Bronchial epithelial cell (primary cell): ENCODE measurements at places on chromosomes 16 and 17. TPM values are rescaled to one million over a fixed set of nuclear protein-coding genes. Genes with fewer than 3 reads are reported as not detected.

GRCh38 chr17:44770166-44770925 is 11.6 kb downstream of the ADAM11 start:
- no peak for DNase-seq

Gene MLX
- total RNA-seq: 28.3 and 33.2 TPM in 2 replicates

DNA sequence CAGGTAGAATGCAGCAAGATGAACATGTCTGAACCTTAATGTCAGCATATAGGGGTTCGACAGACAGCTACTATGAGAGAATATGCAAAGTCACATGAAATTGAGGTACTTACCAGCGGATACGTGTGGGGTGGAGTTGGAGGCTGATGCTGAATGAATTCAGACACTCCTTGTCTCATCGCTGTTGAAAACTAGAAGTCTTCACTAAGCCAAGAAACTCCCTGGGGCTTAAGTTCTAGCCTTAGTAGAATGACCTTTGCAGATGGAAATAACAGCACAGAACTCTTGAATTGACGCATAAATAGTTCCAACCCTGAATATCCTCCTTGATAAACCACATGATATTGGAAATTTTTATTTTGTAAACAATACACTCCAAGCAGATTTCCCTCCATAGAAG is 32.9 kb upstream of the MYOCD start:
- no peak for DNase-seq

- peak; percentile 99 for DNase-seq
Measured at GRCh38 chr17:58402679-58403078, 14.7 kb downstream of the RNF43 start.

DNA sequence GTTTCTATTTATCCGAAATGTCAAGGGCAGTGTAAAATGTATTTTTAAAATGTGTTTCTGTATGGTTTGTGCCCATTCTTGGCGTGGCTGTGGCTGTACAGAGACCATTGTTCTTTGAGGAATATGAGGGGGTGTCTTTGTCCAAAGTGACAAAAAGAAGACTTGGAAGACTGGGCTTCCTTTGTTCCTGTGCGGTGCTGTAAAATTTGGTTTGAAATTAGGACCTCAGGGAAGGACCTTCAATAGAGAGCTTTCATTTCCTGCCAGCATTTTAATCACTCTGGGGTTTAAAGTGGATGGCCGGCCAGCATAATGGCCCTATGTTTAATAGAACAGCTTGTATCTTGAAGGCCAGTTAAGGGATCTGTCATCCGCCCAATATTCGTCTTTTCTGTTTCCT is 190.1 kb upstream of the TBX2 start:
- no peak for DNase-seq

Gene TTLL6
- total RNA-seq: not detected in 2 replicates

DNA sequence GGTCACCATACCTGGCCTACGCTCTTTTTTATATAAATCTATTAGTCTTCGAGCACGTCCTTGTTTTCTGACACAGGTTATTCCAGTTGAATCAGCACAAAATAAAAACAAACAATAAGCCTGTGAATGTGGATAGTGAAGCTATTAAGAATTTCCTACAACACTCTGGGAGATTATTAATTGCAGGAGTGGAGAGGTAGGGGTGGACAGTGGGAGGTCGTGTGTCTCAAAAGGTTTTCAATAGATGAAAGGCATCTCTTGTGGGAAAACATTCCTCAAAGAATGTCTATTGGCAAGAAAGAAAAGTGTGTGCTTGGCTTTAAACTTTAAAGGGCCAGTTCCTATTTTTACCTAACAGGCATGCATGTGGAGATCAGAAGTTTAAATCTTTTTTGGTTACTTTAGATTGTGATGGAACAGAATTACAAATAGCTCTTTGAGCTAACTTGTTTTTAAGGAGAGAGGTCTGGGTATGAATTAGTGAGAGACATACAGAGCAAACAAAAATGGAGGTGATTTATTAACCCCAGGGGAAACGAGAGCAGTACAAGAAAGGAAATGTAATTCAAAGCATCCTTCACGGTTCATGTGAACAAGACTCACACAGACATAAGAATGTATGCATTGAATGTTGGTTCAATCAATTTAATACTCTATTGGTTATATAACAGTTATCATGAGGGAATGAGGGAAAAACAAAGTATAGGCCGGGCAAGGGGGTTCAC is 9.0 kb downstream of the SMYD4 start:
- no peak for DNase-seq

Gene GNAO1
- under 0.01 TPM in 1 of 2 replicates, not detected in the other for total RNA-seq

Gene ANKS3
- 13.3 and 16.8 TPM in 2 replicates for total RNA-seq

DNA sequence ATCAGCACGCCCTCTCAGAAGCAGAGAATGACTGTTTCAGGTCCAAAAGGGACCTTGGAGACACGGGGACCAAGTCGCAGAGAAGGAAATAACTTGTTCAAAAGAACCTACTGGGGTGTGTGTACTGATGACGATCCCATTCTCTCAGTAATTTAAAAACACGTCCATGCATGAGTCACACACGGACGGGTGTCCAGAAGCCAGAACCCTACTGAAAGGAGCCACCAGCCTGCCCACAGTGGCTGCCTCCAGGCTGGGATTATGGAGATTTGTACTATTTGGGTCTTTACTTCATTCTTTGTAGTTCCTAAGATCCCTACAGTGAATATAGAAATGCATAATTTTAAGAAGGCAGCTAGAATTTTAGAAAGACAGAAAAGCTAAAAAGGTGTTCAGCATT is 27.8 kb downstream of the TMEM204 start:
- DNase-seq: no peak

Gene ANKFN1
- under 0.01 and 0.13 TPM in 2 replicates for total RNA-seq

DNA sequence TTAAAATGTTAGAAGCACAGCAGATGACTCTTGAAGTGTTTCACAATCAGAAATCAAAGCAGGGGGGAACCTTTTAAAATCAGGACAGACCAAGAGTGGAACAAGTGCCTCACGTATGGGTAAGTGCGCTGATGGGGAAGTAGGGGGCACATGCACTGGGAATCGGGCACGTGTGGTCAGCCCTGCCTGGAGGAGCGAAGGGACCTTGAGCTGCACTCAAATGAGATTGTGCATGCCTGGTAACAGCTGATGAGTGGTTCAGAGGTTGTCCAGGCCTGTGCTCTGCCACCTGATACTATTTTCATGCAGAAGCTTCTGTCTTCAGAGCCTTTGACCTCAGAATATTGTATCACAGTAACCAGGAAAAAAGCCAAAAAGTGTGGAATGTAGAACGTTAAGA is 13.7 kb upstream of the XYLT2 start:
- no peak for DNase-seq

- DNase-seq: no peak
Measured at GRCh38 chr16:16830401-16830800, 451.5 kb downstream of the NPIPA7 start.

DNA sequence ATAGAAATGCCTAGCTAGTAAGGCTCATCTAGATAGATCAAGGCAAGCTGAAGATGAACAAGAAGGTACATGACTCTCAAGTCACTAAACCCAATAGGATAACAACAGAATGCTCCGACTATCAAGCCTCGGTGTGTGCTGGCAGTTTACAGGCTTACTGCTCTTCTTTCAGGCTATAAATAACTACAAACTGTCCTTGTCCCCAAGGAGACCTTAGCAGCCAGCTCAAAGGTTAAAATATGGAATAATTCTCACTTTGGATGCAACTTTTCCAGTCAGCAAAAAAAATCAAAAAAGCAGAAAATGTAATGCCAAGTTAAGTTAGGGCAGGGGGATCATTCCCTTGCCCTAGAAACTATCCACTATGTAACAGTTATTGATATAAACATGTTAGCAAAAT is 44.6 kb downstream of the SPOP start:
- no peak for DNase-seq

DNA sequence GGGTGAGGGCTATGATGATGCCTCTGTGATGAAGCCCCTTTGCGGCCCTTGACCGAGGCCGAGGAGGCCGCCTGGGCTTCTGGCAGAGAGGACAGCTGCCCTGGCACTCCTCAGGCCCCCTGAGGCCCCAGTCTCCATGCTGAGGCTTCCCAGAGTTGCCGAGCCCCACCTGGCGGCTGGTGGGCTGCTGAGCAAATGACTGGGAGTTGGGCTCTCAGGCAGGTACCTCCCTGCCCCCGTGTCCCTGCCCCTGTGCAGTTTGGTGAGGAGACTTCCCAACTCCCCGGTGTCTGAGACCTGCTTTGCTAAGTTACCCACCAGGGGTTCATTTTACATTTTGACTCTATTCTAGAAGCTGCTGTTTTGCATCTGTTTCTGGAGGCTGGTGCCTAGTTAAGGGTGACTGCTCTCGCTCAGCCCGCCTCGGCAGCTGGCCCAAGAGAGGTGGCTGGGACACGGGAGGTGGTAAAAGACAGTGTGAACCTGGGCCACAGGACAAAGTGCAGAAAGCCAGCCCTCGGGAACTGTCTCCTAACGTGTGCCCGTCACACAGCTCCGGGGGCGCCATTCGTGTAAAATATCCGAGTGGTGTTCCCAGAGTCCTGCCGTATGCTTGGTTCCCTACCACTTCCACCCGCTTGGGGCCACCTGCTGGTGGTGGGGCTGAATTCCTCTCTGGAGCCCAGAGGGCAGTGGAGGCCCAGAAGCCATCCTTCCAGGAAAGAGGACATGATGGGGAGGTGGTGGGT is 134.5 kb downstream of the RAB11FIP4 start:
- DNase-seq: no peak

- DNase-seq: no peak
Measured at GRCh38 chr17:80354336-80354735, 60.6 kb upstream of the ENDOV start.
